ENCODE measurements at places on chromosomes 16 and 17. TPM values are rescaled to one million over a fixed set of nuclear protein-coding genes. Genes with fewer than 3 reads are reported as not detected.

CCDC154 gene
- total RNA-seq = 12.4 TPM

KCNH4 gene
- total RNA-seq = 0.51 TPM

CCL7 gene
- total RNA-seq = not detected

HOXB1 gene
- not detected for total RNA-seq

C17orf100 gene
- 7.7 TPM for total RNA-seq

MLST8 gene
- total RNA-seq = 39.0 TPM

CMTM4 gene
- total RNA-seq = 0.59 TPM

HS3ST4 gene
- not detected for total RNA-seq

IL17C gene
- total RNA-seq = 1.5 TPM

DPEP3 gene
- 2.0 TPM for total RNA-seq

GRIN2A gene
- 0.44 TPM for total RNA-seq

CDR2L gene
- not detected for total RNA-seq

TMEM220 gene
- 7.4 TPM for total RNA-seq

FDXR gene
- total RNA-seq = 7.0 TPM

RAI1 gene
- 33.6 TPM for total RNA-seq

PRAC1 gene
- not detected for total RNA-seq

LITAFD gene
- total RNA-seq = not detected

CNTNAP1 gene
- 4.7 TPM for total RNA-seq

LHX1 gene
- total RNA-seq = not detected

PKMYT1 gene
- 1.0 TPM for total RNA-seq

TM4SF5 gene
- total RNA-seq = not detected

ITGAX gene
- 51.7 TPM for total RNA-seq

OSGIN1 gene
- total RNA-seq = 1.2 TPM

EFCAB5 gene
- total RNA-seq = 2.3 TPM

TRIM37 gene
- 28.3 TPM for total RNA-seq

C17orf58 gene
- 1.8 TPM for total RNA-seq

TAX1BP3 gene
- total RNA-seq = 17.7 TPM

KCNJ12 gene
- not detected for total RNA-seq

PYY gene
- total RNA-seq = not detected

SCRN2 gene
- total RNA-seq = 53.8 TPM

NXN gene
- total RNA-seq = not detected

SLC5A11 gene
- total RNA-seq = 0.62 TPM

TP53TG3 gene
- not detected for total RNA-seq

KRT36 gene
- not detected for total RNA-seq

SCARF1 gene
- 3.7 TPM for total RNA-seq

LDHD gene
- total RNA-seq = not detected

PSMD3 gene
- 69.4 TPM for total RNA-seq

TP53TG3F gene
- not detected for total RNA-seq

KIF2B gene
- total RNA-seq = not detected

CBFA2T3 gene
- total RNA-seq = 58.5 TPM

SRL gene
- total RNA-seq = not detected

MYH1 gene
- not detected for total RNA-seq

ODAD4 gene
- 0.56 TPM for total RNA-seq

TRPV2 gene
- total RNA-seq = 58.6 TPM

KRTAP1-5 gene
- not detected for total RNA-seq

Data from B cell (primary cell).